Upper lobe of left lung (tissue), 6 donors: ENCODE measurements at places on chromosomes 4 and X.

- DNase-seq = no peak
Measured at GRCh38 chr4:85050736-85051135, 84.2 kb upstream of the WDFY3 start.

GRCh38 chrX:52577464-52578173 is 60.8 kb upstream of the XAGE1B start:
- no peak for DNase-seq

- no peak for DNase-seq
Measured at GRCh38 chrX:115709039-115709438, 148.1 kb downstream of the PLS3 start.

- no peak for DNase-seq
Measured at GRCh38 chrX:33178690-33179089, 32.7 kb downstream of the DMD start.

- DNase-seq = no peak
Measured at GRCh38 chr4:152296386-152296785, 239.5 kb downstream of the FBXW7 start.

DNA sequence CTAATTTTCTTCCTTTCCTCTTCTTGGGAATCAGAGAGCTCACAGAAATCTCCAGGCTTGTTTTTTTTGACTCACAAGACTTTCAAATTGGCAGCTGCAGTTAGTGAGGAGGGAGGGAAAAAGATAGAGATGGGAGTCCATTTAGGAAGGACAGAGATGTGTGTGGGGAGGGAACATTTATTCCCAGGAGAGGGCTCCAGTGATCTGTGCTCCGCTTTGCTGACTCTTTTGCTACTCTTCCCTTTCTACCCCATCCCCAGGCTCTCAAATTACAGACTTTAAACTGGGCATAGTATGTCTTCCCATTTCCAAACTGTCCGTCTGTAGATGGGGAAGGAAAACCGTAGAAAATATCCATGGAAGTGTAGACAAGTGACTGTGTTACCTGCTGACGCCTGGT is 39.1 kb upstream of the UCP1 start:
- no peak for DNase-seq

DNA sequence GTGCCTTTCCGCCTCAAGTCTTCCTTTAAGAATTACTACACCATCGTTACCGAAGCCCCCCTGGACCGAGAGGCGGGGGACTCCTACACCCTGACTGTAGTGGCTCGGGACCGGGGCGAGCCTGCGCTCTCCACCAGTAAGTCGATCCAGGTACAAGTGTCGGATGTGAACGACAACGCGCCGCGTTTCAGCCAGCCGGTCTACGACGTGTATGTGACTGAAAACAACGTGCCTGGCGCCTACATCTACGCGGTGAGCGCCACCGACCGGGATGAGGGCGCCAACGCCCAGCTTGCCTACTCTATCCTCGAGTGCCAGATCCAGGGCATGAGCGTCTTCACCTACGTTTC is 2.2 kb downstream of the PCDH10 start:
- DNase-seq = peak; percentile 62

GRCh38 chr4:158346576-158346975 is 136.3 kb downstream of the TMEM144 start:
- no peak for DNase-seq
